ENCODE measurements at places on chromosomes 16 and 17.
A peak's percentile ranks its signal among the peaks of the same experiment; 100 is the strongest.

DNA sequence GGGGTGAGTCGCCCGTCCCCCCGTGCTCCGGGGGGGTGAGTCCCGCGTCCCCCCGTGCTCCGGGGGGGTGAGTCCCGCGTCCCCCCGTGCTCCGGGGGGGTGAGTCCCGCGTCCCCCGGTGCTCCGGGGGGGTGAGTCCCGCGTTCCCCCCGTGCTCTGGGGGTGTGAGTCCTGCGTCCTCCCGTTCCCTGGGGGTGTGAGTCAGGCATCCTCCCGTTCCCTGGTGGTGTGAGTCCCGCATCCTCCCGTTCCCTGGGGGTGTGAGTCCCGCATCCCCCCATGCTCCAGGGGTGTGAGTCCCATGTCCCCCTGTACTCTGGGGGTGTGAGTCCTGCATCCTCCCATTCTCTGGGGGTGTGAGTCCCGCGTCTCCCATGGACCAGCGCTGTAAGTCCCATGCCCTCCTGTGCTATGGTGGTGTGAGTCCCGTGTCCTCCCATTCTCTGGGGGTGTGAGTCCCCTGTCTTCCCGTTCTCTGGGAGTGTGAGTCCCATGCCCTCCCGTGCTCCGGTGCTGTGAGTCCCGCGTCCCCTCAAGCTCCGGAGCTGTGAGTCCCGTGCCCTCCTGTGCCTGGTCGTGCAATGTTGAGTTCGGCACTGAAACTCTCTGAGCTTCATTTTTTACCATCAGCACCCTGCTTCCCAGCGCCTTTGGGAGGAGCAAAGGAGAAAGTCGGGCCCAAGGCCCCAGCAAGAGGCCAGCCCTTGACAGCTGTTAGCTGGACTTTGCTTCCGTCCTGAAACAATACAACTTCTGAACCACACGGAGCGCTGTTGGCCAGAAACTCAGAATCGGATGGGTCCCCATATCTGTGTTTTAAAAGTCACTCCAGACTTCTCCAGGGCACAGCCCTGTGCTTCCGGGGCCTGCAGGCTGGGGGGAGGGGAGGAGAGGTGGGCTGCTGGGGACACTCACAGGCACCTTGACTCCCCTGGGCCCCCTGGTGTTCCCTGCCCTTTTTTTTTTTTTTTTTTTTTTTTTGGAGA, 11.5 kb upstream of the ZC3H18 start:
- no peak overlapping the region for H3K4me3 ChIP-seq
- no peak for DNase-seq
- no peak overlapping the region for H3K27ac ChIP-seq
- no peaks in the 10 kb centered on the region for H3K27me3 ChIP-seq
- H3K36me3 ChIP-seq, result no peaks in the 10 kb centered on the region
- H3K4me1 ChIP-seq, result peaks cover 33% of the 10 kb centered on the region

DNA sequence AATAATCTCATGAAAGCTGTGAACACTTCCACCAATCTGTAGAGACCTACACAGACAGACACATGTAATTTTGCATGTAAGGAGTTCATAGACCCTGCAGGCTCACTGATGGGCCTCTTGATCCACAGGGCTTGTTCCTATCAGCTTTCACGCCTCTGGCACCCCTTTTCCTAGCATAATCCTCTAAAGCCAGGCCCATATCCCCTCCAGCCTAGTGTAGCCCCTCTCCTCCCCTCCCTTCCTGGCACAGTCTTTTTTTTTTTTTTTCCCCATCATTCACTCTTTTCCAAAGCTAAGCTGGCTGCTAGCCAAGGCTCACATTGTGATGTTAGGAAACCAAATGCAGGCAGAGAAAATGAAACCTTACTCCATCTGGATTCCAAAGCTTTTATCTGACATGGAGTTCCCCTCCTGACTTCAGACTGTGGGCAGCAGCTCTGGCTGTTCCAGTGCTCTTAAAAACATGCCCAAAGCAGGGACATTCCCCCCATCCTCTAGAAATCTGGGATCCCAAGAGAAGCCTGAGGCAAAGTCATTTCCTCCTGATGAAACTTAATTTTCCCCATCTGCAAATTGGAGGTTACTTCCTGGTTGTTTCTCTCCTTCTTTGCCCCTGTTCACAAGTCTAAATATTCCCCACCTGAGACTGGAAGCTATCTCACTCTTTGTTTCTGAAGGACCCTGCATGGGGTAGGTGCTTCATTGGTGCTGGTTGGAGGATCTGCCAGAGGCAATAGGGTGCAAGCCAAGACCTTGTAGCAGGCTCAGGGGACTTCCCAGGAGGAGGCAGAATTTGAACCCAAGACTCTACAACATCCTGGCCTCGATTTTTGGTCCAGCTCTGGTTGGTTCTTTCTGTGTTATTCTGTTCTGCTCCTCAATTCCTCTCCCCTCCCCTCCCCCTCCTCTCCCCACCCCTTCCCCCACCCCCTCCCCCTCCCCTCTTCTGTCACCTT, 9.9 kb upstream of the CCL5 start:
- peak overlapping the region; percentile 76 for H3K27ac ChIP-seq
- H3K4me1 ChIP-seq, result peaks cover 79% of the 10 kb centered on the region
- no peak overlapping the region for H3K4me3 ChIP-seq
- H3K36me3 ChIP-seq, result no peaks in the 10 kb centered on the region
- no peaks in the 10 kb centered on the region for H3K27me3 ChIP-seq

GRCh38 chr17:21297597-21297996, 13.1 kb downstream of the MAP2K3 start:
- no peak overlapping the region for H3K4me3 ChIP-seq
- no peak for DNase-seq
- no peak overlapping the region for H3K27ac ChIP-seq
- peaks cover 44% of the 10 kb centered on the region for H3K36me3 ChIP-seq

DNA sequence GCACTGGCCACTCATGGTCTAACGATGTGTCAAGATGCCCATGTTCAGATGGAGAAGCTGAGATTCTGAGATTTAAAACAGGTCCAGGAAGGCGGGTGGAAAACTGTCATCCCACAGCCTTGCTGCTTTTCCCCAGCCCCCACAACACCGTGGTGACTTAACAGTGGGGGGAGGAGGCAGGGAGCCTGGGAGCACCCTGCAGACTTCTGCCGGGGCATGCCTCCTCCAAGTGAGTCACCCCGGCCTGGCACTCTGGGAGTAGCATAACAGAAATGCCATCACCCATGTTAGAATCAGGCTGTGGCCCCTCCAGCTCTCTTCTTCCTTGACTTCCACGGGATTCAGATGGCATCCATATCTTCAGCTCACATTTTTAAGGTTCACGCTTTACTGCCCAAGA, 164.8 kb downstream of the CBLN1 start:
- no peaks in the 10 kb centered on the region for H3K27me3 ChIP-seq
- DNase-seq, result no peak
- no peak overlapping the region for H3K27ac ChIP-seq
- no peak overlapping the region for H3K4me3 ChIP-seq
- H3K4me1 ChIP-seq, result no peaks in the 10 kb centered on the region
- no peaks in the 10 kb centered on the region for H3K36me3 ChIP-seq

DNA sequence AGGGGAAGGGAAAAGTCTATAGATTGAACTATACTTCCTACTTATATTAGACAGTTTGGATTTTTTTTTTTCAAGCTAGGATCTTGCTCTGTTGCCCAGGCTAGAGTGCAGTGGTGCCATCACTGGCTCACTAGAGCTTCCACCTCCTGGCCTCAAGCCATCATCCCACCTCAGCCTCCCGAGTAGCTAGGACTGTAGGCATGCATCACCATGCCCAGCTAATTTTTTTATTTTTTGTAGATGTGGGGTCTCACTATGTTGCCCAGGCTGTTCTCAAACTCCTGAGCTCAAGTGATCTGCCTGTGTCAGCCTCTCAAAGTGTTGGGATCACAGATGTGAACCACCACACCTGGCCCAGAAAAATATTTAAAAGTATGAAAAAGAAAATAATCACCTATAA, 121.0 kb upstream of the HAS3 start:
- H3K4me1 ChIP-seq, result no peaks in the 10 kb centered on the region
- DNase-seq, result no peak
- H3K27me3 ChIP-seq, result no peaks in the 10 kb centered on the region
- H3K4me3 ChIP-seq, result no peak overlapping the region
- no peak overlapping the region for H3K27ac ChIP-seq

DNA sequence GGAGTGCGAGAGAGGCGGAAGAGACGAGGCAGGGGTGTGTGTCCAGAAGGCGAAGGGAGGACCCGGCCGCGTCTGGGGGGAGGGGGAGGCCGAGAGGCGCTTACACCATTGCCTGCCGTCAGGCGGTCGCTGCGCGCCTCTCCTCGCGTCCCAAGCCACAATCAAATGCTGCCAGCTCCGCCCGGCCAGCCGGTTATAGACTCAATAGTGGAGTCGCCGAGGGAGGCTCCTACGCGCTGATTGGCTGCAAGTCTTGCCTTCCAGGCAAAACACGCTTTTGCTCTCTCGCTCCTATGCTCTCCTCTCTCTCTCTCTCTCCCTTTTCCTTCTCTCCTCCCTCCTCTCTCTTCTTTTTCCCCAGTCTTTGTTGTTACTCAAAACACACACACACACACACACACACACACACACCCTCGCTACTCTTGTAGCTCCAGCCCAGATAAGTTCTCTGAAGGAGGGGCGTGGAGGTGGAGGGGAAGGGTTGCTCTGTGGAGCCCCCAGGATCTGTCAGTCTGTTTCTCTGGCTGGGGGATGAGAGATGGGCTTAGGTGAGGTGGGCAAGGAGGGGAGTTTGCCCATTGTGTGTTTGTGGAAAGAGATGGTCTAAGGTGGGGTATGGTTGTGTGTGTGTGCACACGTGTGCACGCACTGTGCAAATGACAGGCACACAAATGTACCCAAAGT, at the start of gene DLX3:
Gene DLX3 (minus strand): TSS at position 170 of the 684 bp plus-strand sequence. CDS start 226 bp downstream, outside the sequence.
- H3K27ac ChIP-seq, result no peak within 1 kb of the TSS
- peaks cover 38% of the 10 kb centered on the region for H3K4me1 ChIP-seq
- peak; percentile 42 for DNase-seq
- H3K4me3 ChIP-seq, result no peak within 1 kb of the TSS
- peaks cover 67% of the 10 kb centered on the region for H3K27me3 ChIP-seq

DNA sequence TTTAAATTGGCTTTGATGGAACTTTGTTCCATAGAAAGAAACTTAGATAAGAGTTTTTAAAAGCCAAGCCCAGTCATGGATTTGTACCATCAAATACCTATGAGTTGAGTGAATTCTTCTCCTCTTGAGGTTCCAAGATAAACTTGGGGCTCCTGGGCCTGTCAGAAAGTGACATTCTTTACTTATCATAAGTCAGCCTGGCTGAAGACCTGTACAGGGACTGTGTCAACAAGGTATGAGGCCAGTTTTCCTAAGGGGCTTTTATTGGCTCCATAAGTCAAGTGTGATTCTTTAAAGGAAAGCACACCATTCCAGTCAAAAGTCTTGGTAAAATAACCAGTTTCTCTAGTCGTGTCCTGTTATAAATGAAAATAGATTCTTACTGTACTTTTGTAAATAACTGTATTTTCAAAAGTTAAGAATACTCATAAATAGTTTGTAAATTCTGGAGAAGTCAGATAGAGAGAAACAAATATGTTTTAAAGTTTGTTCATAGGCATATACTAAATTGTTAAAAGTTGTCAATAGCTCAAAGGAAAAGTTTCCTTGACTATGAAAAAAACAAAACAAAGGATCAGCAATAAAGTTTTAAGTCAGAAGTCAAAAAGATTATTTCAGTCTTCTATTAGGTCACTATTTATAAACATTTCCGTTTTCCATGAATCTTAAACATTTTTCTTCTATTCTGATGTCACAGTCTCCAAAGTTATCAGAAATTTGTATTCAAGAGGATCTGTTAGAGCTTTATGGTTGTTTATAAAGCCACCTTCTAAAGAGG, 22.5 kb upstream of the MYO1D start:
- no peaks in the 10 kb centered on the region for H3K4me1 ChIP-seq
- H3K4me3 ChIP-seq, result no peak overlapping the region
- peaks cover 2% of the 10 kb centered on the region for H3K27me3 ChIP-seq
- no peaks in the 10 kb centered on the region for H3K36me3 ChIP-seq
- no peak overlapping the region for H3K27ac ChIP-seq
- no peak for DNase-seq

DNA sequence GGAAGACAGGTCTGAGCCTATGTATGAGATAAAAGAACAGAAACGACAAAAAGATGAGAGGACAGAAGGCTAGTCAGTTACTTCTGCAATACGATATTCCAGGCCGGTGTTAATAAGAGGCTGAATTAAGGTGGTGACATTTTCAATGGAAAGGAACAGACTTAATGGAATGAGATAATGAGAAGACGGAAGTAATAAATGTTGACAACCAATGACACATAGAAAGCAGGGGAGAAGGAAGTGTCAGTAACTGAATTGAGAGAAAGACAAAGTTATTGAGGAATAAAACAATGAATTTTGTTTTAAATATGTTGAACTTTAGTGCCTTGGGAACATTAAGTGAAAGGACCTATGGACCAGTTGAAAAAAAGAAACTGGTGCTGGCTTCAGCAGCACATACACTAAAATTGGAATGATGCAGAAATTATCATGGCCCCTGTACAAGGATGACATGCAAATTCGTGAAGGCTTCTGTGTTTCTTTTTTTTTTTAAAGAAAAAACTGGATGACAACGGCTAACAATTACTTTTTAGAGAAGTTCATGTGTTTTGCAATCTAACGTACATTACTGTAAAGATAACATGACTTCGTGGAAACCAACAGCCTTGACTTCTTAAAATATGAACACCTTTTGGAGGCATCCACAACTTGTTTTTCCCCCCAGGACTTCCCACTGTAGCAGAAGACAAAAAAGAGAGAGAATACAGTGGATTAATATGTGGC, 18.5 kb upstream of the CPD start:
- H3K4me3 ChIP-seq, result no peak overlapping the region
- H3K4me1 ChIP-seq, result peaks cover 28% of the 10 kb centered on the region
- H3K36me3 ChIP-seq, result no peaks in the 10 kb centered on the region
- no peak overlapping the region for H3K27ac ChIP-seq
- no peak for DNase-seq

GRCh38 chr16:1857433-1858097, 14.4 kb downstream of the MEIOB start:
- no peaks in the 10 kb centered on the region for H3K4me1 ChIP-seq
- peaks cover 5% of the 10 kb centered on the region for H3K27me3 ChIP-seq
- DNase-seq, result no peak
- no peaks in the 10 kb centered on the region for H3K36me3 ChIP-seq
- no peak overlapping the region for H3K27ac ChIP-seq

DNA sequence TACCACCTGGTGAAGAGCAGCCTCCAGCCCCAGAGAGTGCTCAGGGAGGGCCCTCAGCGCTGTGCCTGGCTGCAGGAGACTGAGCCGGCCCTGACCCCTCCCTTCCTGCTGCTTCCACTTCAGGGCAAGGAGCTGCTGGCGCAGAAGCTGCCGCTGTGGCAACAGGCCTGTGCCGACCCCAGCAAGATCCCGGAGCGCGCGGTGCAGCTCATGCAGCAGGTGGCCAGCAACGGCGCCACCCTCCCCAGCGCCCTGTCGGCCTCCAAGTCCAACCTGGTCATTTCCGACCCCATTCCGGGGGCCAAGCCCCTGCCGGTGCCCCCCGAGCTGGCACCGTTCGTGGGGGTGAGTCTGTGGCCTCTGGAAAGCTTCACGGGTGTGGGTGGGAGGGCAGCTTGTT, 61.9 kb upstream of the PVALEF start:
- no peaks in the 10 kb centered on the region for H3K36me3 ChIP-seq
- DNase-seq, result no peak
- H3K27ac ChIP-seq, result no peak overlapping the region
- H3K4me1 ChIP-seq, result peaks cover 8% of the 10 kb centered on the region

- H3K27ac ChIP-seq, result no peak overlapping the region
- no peaks in the 10 kb centered on the region for H3K36me3 ChIP-seq
- DNase-seq, result no peak
- no peaks in the 10 kb centered on the region for H3K4me1 ChIP-seq
- no peak overlapping the region for H3K4me3 ChIP-seq
- no peaks in the 10 kb centered on the region for H3K27me3 ChIP-seq
Measured at GRCh38 chr16:61263400-61263799, 772.8 kb downstream of the CDH8 start.

All from natural killer cell (primary cell).